ENCODE measurements at places on chromosomes 4 and X.

GRCh38 chr4:10267066-10267465, 150.5 kb upstream of the WDR1 start:
- DNase-seq, result no peak

- DNase-seq, result no peak
Observed at GRCh38 chrX:8591501-8591900, 126.9 kb downstream of the VCX3B start.

DNA sequence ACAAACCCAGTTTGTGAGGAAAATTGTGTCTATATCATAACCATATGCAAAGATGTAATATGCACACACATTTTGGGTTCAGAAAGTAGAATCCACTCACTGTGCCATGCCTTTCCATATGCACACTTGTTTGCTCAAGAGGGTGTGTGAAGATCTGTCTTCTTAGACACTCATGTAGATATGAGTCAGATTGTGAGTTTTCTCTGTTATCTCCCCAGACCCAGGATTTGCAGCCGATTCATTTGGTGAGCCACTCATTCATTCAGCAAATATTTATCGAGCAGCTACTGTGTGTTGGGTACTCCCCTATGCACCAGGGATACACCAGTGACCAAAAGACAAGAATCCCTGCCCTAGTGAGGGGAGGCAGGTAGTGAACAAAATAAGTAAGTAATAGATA, 81.5 kb downstream of the CLCN5 start:
- DNase-seq, result no peak

DNA sequence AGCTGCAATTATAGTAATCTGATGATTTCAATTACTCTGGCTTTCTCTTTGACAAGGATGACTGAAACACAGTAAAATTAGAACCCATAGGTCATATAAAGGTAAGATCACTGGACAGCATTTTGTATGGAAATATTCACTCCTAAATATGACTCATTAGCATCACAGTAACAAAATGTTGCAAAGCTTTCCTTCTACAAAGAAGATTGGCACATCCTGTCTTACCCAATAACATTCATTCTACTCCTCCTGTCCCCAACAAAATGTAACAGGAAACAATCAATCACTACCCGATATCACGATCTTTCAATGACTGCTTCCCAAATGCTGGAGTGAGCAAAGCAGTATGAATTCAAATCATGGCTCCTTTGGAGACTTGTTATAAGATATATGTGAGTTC, 95.3 kb downstream of the FANCB start:
- peak; percentile 1 for DNase-seq

GRCh38 chr4:121229993-121230392, 65.9 kb upstream of the TNIP3 start:
- DNase-seq, result no peak

DNA sequence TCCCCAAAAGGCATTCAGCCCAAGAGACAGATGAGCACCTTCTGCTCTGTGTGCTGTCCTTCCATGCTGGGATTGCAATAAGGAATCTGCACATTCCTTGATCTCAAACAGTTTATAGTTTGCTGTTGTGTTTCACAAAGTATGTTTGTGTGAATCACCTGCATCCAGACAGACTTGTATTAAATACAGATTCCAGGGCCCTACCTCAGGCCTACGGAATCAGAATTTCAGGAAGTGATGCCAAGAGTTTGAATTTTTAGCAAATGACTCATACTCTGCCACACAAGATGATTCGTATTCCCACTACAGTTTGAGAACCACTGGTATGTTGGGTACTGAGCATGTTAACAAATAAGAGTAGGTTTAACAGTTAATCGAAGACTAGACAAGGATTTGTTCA, 7.0 kb downstream of the VAMP7 start:
- peak; percentile 69 for DNase-seq

GRCh38 chrX:130020661-130021324, 38.4 kb downstream of the BCORL1 start:
- DNase-seq, result no peak

DNA sequence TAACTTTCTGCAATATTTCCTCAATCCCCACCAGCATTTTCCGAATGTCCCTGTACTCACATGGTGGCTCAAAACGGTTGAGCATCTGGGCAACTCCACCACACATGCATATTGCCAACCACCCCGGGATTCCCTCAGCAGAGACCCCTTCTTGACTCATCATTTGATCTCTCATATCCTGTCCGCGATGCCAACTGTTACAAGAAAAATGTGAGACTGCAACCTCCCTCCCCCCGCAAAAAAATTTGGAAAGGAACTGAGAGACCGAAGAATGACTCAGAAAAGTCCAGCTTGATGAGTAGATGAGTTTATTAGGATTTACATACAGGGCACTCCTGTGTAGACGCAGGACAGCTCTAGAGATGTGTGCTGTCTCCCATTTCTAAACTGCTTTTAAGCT, 561.4 kb downstream of the ZIC3 start:
- DNase-seq, result no peak

GRCh38 chr4:25370242-25370641, 6.8 kb upstream of the ANAPC4 start:
- no peak for DNase-seq

GRCh38 chr4:14345356-14345775, 656.9 kb upstream of the CPEB2 start:
- DNase-seq, result peak; percentile 66

- DNase-seq, result no peak
Observed at GRCh38 chr4:108787724-108788123, 24.9 kb upstream of the ETNPPL start.

GRCh38 chrX:120514236-120514635, 45.1 kb upstream of the LAMP2 start:
- DNase-seq, result peak; percentile 16

DNA sequence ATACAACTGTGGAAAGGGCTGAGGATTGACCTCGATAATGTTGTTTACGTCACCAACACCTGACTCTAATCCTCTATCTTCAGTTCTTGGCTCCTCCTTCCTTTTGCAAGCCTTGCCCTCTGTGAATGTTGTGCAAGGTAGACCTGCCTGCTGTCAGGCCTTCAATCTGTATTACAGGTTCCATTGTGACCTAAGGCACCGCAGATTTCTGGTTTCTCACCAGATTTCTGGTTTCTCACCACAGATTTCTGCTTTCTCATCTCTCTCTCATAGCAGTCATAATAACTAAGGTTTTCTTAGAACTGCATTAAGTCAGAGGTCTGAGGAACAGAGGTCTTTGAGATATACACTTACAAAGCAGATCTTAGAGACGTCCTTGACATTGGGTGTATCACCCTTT, 51.5 kb upstream of the ETNPPL start:
- DNase-seq, result no peak

GRCh38 chr4:99058228-99058627, 30.4 kb downstream of the ADH5 start:
- DNase-seq, result no peak

GRCh38 chrX:19017271-19017670, 33.4 kb upstream of the PHKA2 start:
- DNase-seq, result no peak

- peak; percentile 2 for DNase-seq
Observed at GRCh38 chrX:24561121-24561520, 86.0 kb downstream of the PCYT1B start.
